Fibroblast of lung (primary cell): ENCODE measurements at places on chromosomes 7 and 10. TPM values are rescaled to one million over a fixed set of nuclear protein-coding genes. Genes with fewer than 3 reads are reported as not detected.

AKR1E2 gene
- total RNA-seq, result 5.6 and 11.7 TPM in 2 replicates

CPA2 gene
- under 0.01 TPM in 1 of 2 replicates, not detected in the other for total RNA-seq

GRCh38 chr10:34719746-34720145, 95.3 kb downstream of the PARD3 start:
- H3K4me1 ChIP-seq, result peaks cover 3% of the 10 kb centered on the region
- DNase-seq, result no peak
- no peak overlapping the region for H3K27ac ChIP-seq
- H3K4me3 ChIP-seq, result no peak overlapping the region

- peaks cover 5% of the 10 kb centered on the region for H3K4me1 ChIP-seq
- H3K4me3 ChIP-seq, result no peak overlapping the region
- H3K36me3 ChIP-seq, result no peaks in the 10 kb centered on the region
- no peaks in the 10 kb centered on the region for H3K27me3 ChIP-seq
- peak; percentile 91 for DNase-seq
- no peak overlapping the region for H3K27ac ChIP-seq
These were observed 138.5 kb upstream of the MGMT start for GRCh38 chr10:129328546-129328945.

DNA sequence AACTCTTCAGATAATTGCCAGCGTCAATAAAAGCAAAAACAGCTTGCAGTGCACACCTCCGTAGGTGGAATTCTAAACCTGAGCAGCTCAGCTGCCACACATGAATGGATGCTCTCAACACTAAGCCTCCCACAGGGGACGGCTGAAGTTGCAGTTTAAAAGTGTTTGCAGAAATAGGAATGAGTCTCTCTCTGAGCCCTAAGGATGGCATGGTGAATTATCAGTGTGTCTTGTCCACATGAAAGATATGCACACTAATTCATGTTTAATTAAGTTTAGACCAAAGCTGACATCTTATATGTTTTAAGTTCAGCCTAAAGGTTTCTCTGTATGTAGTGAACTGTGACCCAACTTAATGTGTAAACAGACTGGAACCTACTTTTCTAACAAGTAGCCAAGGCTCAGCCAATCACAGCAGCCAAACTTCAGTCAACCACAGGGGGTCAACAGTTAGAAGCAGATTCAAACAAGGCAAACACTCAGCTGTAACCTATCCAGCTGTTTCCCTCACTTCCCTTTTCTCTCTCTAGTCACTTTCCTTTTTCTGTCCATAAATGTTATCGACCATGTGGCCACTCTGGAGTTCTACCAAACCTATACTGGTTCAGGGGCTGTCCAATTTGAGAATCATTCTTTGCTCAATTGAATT, 38.1 kb downstream of the CTTNBP2 start:
- no peaks in the 10 kb centered on the region for H3K4me1 ChIP-seq
- H3K27me3 ChIP-seq, result no peaks in the 10 kb centered on the region
- H3K27ac ChIP-seq, result no peak overlapping the region
- no peaks in the 10 kb centered on the region for H3K36me3 ChIP-seq
- no peak overlapping the region for H3K4me3 ChIP-seq
